Urothelium cell line (cell line): ENCODE measurements at places on chromosomes 2 and 18.

GRCh38 chr2:200913654-200914053 is 24.5 kb downstream of the NIF3L1 start:
- no peak for DNase-seq

- no peak for DNase-seq
Measured at GRCh38 chr18:35174745-35175144, 66.1 kb upstream of the ZNF397 start.

GRCh38 chr2:166084301-166084700 is 43.5 kb downstream of the SCN1A start:
- no peak for DNase-seq

DNA sequence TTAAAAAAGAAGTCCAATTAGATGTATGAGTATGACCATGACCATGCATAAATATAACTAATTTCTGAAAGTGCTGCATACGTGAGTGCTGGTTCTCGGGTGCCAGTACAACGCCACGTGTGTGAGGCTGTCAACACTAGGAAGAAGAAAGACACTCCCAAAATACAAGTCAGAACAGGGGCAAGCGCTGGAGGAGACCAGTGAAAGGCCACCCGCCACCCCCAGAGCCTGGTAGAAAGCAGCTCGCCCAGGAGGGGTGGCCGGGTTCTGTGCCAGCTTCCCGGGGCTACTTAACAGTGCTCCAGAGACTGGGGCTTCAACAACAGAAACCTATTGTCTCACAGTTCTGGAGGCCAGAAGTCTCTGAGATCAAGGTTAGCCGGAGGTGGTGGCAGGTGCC is 147.6 kb downstream of the RTP5 start:
- no peak for DNase-seq

DNA sequence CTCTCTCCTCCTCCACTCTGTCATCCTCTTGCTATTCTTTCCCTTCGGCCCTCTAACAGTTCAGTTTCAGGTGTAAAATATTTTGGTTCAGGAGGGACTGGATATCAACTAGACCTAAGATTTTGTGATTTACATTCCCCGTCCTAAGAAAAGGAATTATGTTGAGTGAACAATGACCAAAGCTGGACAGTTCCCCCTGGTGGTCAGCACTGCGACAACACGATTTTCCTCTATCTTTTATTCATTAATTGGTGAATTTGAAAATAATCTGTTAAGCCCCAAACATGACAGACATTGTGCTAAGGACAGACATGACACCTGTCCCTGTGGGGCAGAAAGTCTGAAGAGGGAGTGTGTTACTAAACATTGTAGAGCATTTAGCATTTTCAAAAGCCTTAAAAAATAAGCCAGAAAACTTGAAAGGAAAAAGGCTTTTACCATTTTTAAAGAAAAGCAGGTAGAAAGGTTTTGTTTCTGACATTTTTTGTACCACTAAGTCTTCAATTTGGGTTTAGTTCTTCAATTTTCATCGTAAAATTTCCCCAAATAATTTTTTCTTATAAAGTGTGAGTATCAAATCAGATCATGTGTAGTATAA is 28.4 kb upstream of the GTF2A1L start:
- peak; percentile 59 for DNase-seq
